ENCODE measurements at places on chromosomes 1 and 21.

DNA sequence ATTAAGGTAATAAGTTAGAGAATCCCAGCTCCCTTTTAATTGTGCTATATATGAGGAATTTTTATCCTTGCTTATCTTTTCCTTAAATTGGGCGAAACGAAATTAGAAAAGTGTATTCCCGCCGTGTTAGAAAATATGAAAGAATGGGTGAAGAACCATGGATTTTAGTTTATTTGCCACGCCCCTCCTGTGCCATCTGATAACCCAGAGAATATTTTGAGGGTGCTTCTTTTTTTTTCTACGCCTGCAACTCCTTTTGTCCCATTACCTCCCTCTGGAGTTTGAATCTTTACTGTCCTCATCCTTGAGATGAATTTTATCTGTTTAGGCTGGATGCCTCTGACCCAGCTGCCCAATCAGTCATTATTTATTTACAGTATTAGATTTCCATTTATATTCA, 1.6 kb downstream of the TLCD4 start:
- no peak overlapping the region for H3K4me3 ChIP-seq
- H3K4me1 ChIP-seq = no peaks in the 10 kb centered on the region
- no peak for DNase-seq
- H3K36me3 ChIP-seq = no peaks in the 10 kb centered on the region
- no peak overlapping the region for H3K27ac ChIP-seq
- peaks cover 43% of the 10 kb centered on the region for H3K27me3 ChIP-seq

DNA sequence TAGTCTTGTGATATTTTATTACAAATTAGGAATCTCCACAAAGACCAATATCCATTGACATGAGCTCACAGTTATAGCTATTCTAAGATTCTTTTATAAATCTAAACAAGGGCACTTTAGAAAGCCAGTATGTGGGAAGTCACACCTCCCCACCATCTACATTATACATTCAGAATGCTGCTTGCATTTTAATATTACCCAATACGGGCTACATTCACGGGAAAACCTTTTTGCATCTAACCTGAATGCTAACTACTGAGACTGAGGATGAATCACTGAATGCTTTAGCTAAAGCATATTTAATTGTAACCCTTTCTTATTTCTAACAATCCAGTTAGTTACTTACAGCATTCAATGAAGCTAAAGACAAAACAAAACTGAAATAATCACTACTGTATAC, 53.1 kb downstream of the PCSK9 start:
- no peaks in the 10 kb centered on the region for H3K4me1 ChIP-seq
- H3K36me3 ChIP-seq = peaks cover 86% of the 10 kb centered on the region
- no peak overlapping the region for H3K27ac ChIP-seq
- no peaks in the 10 kb centered on the region for H3K27me3 ChIP-seq
- no peak overlapping the region for H3K4me3 ChIP-seq
- DNase-seq = no peak

DNA sequence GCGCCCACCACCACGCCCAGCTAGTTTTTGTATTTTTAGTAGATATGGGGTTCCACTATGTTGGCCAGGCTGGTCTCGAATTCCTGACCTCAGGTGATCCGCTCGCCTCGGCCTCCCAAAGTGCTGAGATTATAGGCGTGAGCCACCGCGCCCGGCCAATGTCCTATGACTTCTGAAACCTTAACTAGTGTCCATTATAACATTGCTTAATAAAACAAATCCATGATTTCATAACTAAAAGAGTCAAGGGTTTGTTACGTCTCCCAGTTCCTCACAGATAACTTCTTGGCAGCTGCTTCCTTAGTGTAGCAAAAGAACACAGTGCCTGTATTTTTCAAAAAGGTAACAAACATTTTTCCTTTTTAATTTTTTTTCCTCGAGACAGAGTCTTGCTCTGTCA, 53.6 kb downstream of the FBXO42 start:
- peaks cover 33% of the 10 kb centered on the region for H3K36me3 ChIP-seq
- no peak overlapping the region for H3K27ac ChIP-seq
- no peaks in the 10 kb centered on the region for H3K27me3 ChIP-seq
- no peak overlapping the region for H3K4me3 ChIP-seq
- DNase-seq = no peak

GRCh38 chr1:210223226-210223904, 9.2 kb upstream of the SERTAD4 start:
- H3K4me3 ChIP-seq = no peak overlapping the region
- 0 out of 2 replicates have a peak, but pooled peaks cover 7% of the 10 kb centered on the region for H3K27me3 ChIP-seq
- no peak for DNase-seq

Data from GM23248 (cell line).